HuH-7.5 (cell line): ENCODE measurements at places on chromosomes 7 and 10.

GRCh38 chr7:131961054-131961680, 404.7 kb upstream of the PODXL start:
- no peak for DNase-seq

- DNase-seq: no peak
Observed at GRCh38 chr7:8228766-8229674, 32.9 kb downstream of the ICA1 start.

DNA sequence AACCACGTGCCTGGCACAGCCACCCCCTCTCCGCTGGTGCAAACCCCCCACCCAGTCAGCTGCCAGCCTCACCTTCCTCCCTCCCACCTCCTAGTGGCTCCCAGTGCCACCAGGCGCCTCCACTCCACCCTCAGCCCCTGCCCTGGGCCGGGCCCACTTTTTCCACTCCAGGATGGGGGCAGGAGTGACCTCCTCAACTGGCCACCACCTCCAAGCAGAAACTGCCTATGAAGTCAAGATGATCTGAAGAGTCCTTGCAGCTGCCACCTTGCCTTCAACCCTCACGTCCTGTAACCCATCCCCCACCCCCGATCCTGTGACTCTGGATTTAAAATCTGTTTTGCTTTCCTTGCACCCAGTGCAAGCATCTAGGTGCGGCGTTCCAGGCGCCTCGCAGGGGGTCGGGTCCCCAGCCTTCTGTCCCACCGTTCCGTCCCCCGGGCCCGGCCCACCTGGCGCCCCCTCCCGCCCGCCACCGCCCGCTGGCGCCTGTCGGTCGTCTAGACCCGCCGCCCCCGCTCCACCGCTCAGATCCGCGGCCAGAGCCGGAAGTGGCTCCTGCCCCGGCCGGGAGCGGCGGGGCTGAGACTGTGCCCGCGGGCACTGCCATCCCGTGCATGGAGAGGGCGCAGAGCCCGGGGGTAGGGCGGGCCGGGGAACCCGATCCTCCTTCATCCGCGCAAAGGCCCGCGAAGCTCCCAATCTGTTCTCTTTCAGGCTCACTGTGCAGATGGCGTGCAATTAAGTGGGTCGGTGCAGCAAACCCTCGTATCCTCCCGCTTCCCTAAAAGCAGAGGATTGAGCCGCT, 51.2 kb upstream of the GTF2I start:
- DNase-seq: peak; percentile 47

DNA sequence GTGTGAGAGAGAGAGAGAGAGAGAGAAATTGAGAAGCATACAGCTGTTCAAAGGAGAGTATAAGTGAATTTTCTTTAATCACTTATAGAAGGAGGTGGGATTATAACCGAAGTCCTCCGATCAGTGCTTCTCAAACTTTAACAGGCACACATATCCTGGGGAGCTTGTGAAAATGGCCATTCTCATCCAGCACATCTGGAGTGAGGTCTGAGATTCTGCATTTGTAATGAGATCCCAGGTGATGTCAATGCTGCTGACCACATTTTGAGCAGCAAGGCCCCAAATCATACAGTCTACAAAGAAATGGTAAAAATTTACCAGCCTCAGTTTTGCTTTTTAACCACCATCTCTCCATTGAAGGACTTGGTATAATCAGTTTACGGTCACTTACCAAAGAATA, 219.0 kb downstream of the PTEN start:
- no peak for DNase-seq

DNA sequence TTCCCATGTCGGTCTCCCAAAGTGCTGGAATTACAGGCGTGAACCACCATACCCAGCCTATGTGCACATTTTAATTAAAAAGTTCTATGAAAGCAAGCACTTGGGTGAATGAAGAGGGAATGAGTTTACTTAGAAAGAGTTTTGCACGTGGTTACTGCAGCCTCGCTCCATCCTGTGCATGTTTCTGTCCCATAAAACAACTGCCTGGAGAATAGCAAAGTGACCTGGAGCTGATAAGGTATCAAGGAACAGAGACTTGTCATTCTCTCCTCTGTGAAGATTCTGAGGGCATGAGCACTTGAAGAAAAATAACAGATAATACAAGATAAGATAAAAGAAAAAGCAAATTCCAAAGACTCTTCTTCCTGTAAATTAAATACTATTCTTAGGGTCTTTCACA, 112.2 kb upstream of the JCAD start:
- DNase-seq: no peak

DNA sequence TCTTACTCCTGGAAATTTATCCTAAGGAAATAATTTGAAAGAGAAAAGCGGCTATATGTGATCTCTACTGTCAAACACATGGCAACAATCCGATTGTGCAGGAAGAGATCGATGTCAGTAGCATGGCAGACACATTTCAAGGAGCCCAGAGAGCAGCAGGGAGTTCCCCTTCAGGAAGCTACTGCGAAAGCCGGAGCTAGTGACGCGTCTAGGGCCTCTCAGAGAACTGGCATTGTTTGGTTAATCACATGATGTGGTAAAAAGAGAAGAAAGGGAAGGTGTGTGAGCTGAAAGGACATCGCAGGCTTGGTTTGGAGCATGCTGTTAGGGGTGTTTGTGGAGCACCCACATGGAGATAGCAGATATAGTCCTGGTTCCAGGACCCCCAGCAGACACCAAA, 74.9 kb downstream of the BEND7 start:
- DNase-seq: no peak

DNA sequence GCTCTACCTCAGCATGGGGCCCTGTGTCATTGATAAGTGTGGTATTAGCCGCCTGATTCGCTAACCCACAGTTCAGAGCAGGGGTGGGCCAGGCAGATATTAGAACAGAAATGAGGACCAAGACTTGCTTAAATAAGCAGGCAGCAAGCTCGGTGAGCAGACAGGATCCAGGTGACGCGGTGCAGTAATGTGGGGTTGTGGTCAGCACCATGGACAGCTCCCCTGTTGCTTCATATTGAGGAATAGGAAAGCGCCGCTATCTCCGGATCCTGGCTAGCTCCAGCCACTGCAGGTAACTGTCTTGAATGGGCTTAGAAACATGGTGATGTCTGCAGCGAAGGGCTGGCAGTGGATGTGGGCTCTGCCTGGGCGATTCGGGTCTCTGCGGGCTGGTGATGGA, 51.3 kb upstream of the GPR26 start:
- DNase-seq: peak; percentile 38

- DNase-seq: no peak
Observed at GRCh38 chr7:15921576-15921975, 235.1 kb upstream of the MEOX2 start.

DNA sequence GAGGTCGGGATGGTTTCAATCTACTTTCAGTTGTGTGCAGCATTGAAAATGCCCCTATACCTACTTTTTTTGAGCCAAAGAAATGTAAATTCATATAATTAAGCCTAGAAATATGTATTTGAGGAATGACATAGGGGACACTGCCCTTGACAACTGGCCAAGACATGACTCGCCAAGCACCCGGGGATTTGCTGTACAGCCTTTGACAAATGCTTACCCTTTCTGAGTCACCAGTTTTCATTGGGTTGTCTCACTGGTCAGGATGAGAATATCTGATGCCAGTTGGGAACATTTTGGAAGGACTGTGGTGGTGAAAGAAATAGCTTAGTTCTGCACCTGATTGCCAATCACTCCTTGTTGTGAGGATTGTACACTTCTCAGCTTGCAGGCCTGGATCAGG, 166.8 kb upstream of the HABP2 start:
- DNase-seq: no peak

DNA sequence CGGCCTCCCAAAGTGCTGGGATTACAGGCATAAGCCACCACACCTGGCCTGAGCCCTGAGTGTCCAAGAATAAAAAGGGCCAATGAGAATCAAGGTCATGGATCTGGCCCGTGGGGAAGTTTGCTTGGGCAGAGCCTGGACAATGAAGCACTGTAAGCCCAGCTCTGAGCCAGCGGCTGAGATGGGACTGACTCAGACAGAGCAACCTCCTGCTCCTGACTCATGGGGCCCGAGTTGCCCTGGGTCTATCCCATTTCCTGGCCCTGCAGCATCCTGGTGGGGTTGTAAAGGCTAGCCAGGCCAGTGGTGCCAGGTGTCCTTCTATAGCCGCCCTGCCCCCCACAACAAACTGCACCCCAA, 5.2 kb upstream of the MYH16 start:
- peak; percentile 39 for DNase-seq

GRCh38 chr7:150903606-150904005, 51.3 kb downstream of the AOC1 start:
- DNase-seq: no peak

- DNase-seq: no peak
Observed at GRCh38 chr10:101552442-101552841, 35.6 kb downstream of the POLL start.

DNA sequence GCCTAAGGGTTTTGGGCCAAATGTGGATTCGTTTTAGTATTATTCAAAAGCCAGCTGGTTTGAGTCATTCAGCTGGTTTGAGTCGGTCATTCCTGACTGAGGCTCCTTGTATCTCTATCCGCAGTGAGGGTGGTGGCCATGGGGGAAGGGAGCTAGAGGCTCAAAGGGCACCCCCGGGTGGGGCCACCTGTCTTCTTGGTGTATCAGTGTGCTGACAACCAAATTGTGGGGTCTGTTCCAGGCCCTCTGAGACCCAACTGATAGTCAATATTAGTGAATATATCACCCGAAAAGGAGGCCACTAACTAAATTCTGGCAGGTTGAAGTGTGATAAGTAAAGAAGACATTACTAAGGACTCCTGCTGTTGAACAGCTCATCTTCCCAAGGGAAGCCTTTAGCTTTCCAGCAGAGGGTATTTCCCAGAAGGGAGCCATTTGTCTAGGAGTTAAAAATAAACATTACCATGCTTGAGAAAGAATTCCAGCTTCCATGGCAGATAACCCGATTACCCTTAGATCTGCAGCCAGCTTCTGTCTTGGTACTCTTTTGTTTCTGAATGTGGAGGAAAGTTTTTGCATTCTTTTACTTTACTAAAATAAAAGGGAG, 29.9 kb upstream of the DDX50 start:
- no peak for DNase-seq

GRCh38 chr10:110174201-110174600, 33.2 kb upstream of the MXI1 start:
- no peak for DNase-seq

GRCh38 chr10:15084502-15084922, 4.1 kb downstream of the ACBD7 start:
- peak; percentile 24 for DNase-seq

- no peak for DNase-seq
Observed at GRCh38 chr10:63438506-63439498, 27.0 kb downstream of the JMJD1C start.

GRCh38 chr10:89649051-89649450, 4.0 kb upstream of the PANK1 start:
- DNase-seq: no peak

DNA sequence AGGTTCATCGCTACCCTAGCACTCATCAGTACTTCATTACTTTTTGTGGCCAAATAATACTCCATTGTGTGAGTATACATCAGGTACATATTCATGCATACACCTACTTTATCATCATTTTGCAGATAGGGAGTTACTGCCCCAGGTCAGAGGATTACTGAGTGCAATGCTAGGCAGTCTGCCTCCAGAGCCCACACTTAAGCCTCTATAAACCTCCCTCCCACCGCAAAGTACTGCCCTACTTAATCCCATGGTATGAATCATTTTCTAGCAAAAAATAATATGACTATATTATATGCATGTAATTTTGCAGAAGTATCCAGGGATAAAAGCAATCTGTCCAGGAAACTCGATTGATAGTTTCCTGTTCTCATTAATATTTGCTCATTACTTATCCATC, 194.3 kb downstream of the GRID1 start:
- DNase-seq: no peak

DNA sequence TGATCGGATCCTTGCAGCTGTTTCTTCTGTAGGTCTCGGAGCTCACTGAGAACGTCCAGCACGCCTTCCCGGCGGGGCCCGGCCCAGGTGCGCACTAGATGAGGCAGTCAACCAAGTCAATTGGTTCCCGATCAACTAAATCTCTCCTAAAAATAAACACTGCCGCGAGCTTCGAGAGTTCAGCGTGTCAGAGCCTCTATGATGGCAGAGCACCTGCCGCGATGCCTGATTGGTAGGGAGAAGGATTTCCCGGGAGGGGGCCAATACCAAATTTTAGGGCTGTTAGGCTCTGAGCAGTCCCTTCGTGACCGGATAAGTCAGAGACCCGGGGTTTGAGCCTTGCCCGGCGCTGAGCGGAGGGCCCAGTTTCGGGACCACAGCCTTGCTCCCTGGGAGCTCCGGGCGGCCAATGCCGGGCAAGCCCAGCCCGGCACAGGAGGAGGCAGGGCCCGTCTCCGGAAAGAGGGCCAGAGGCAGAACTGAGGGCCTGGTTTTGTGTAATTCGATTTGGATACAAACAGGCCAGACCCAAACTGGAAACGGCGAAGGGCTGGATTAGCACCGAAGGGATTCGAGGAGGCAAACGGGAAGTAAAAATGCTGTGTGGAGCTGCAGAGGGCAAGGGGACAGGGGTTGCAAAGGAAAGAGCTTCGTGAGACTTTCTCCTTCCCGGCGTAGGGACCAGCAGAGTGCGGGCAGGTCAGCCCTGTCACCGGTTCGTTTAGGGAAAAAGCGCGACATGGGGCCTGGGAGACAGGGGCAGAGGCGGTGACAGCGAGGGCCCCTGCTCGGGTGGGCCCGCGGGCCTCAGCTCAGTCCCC, 569 bp downstream of the SLC26A5 start:
- peak; percentile 23 for DNase-seq

DNA sequence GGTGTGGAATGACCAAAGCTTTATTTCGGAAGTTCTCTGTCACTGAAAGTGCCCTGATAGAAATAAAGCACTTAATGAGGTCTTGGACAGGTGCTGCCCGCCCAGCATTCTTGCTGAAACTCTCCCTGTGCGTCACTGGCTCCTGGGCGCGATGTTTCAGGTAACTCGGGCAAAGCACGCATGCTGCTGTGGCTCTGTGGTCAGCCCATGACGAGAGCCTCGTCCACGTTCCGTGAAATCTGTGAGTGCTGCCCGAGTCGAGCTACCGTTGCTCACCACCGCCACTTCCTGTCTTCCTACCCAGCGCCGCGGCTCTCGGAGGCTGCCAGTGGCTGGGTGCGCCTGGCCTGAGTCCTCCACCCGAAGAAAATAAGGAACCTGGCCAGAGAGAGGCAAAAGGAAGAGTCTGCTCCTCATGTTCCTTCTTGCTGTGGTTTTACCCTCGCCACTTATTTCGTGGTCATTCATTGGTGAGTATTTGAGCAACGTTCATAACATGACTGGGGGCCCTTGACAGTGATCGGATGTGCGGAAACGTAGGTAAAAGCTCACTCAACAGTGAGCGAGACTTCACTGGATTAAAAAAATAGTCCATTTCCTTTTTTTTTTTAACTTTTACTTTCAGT, 95.5 kb downstream of the MAP3K8 start:
- DNase-seq: no peak

DNA sequence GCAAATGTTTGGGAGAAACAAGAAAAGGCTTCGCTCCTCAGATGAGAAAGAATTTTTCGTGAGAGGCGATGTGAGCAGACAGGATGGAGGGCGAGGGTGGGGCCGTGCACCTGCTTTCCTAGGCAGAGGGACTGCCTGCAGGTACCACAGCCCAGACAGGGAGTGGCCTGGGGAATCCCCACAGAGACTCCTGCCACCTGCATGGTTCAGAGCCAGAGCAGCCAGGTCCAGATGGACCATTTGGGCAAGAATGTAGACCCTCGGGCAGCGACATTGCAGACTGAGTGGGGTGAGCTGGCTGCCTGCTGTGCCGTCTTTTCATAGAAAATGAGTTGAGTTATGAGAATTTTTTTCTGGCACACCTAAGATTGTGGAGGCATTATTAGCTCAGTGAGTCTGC, 216.8 kb downstream of the SNX10 start:
- DNase-seq: no peak
